SK-N-SH treated with all-trans-retinoic acid at 6 μM for 48 hours (cell line): ENCODE measurements at places on chromosomes 11 and 22.

GRCh38 chr22:19646383-19646782, 67.9 kb upstream of the SEPTIN5 start:
- no peak for ATAC-seq

DNA sequence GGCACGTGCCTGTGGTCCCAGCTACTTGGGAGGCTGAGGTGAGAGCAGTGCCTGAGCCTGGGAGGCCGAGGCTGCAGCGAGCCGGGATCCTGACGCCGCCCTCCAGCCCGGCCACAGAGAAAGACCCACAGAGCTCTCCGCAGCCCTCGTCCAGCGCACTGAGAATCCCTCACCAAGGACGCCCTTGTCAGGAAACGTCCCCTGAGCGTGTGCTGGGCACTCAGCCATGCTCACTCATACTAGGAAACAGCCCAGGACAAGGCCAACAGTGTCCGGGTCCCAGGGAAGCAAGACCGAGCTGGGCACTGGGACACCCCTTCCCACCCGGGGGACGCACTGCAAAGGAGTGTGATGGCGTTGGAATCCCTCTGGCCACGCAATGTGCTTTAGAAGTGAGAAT, 14.5 kb downstream of the DEAF1 start:
- ATAC-seq: no peak

DNA sequence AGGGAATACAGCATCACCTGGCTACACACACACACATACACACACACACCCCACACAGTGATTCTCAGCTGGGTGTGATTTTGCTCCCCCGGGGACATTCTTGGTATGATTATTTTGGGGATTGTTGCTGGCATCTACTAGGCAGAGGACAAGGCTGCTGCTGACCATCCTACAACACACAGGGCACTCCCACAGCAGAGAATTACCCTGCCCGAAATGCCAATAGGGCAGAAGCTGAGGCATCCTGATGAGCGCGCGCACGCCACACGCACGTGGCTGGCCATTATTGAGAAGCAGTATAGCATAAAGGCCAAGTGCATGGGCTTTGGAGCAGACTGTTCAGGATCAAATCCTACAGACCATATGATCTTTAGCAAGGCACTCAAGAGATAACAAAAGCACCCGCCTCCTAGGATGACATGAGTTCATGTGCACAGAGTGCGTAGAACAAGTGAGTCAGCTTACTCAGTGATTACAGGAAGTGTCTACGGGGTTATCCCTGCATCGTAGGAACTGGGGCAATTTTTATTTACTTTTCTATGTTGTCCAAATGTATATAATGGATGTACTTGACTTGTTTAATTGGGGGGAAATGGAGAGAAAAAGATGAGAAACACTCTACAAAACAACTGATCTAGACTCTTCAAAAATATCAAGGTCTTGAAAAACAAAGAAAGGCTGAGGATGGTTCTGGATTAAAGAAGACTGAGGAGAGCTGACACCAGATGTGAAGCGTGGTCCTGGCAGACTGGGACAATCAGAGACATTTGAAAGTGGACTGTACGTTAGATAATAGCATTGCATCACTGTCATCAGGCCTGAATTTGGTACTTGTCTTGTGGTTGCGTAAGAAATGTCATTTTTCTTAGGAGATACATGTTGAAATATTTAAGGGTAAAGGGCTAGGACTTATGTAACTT, 7.2 kb upstream of the EHD1 start:
- peak; percentile 30; the same call in 1 of the 3 replicates for ATAC-seq

- no peak for ATAC-seq
Observed at GRCh38 chr22:17302616-17303015, 66.6 kb upstream of the CECR2 start.

DNA sequence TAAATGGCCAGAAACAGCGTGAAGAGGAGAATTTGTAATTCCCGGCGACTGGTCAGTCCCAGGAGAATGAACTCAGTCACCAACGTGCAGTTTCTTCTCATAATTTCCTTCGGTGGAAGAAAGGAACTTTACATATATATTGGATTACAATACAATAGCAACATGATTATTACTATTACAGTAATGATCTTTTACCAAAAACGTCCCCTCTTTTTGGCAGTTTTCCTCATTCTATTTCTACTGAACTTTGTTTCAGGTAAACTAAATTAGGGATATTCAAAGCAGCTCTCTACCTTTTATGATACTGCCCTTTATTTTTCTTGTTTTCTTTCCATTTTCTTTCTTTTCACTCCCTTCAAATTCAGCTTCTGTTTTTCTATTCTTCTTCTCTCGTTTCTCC, at the start of gene OR5M8:
Gene OR5M8, minus strand, starts transcription at position 101 of the 400 bp plus-strand sequence. Its CDS starts 0 bp downstream, at position 101.
- ATAC-seq: no peak

GRCh38 chr11:88814076-88814475, 251.7 kb downstream of the GRM5 start:
- ATAC-seq: no peak

DNA sequence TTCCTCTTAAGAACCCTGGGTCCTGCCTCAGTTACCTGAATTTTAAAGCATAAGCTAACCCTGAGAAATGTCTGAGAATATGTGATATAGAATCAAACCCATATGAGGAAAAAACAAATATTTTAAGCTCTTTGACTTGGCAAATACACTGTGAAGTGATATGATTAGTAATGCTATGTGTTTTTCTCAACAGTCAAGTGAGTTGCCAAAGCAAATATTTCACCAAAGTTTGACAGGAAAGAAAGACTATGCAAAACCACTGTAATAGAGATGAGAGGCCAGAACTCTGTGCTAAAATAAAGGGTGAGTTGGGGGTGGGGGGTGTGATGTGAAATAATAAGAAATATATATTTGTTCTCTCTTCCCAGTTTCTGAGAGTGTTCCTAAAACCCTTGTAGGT, 613.5 kb upstream of the CCDC179 start:
- ATAC-seq: no peak

DNA sequence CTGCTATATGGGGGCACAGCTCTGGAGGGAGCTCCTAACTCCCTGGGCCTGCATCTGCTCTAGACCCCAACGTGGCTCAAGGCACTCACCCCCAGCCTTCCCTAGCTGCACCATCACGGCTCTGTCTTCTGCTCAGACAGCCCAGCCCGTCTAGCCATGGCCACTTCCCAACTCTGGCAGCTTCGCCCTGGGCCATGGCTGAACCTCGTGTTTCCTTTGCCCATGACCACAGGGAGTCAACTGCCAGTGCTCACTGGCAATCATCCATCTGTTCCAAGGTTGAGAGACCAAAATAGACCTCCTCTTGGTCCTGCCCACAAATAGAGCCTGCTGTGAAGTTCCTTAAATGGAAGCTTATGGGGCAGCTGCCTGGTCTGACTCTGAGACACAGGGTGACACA, 5.4 kb downstream of the LMO1 start:
- no peak for ATAC-seq

- no peak for ATAC-seq
Observed at GRCh38 chr22:47623066-47623762, 860.8 kb downstream of the TBC1D22A start.

GRCh38 chr22:42286205-42286604, 15.8 kb upstream of the TCF20 start:
- no peak for ATAC-seq

DNA sequence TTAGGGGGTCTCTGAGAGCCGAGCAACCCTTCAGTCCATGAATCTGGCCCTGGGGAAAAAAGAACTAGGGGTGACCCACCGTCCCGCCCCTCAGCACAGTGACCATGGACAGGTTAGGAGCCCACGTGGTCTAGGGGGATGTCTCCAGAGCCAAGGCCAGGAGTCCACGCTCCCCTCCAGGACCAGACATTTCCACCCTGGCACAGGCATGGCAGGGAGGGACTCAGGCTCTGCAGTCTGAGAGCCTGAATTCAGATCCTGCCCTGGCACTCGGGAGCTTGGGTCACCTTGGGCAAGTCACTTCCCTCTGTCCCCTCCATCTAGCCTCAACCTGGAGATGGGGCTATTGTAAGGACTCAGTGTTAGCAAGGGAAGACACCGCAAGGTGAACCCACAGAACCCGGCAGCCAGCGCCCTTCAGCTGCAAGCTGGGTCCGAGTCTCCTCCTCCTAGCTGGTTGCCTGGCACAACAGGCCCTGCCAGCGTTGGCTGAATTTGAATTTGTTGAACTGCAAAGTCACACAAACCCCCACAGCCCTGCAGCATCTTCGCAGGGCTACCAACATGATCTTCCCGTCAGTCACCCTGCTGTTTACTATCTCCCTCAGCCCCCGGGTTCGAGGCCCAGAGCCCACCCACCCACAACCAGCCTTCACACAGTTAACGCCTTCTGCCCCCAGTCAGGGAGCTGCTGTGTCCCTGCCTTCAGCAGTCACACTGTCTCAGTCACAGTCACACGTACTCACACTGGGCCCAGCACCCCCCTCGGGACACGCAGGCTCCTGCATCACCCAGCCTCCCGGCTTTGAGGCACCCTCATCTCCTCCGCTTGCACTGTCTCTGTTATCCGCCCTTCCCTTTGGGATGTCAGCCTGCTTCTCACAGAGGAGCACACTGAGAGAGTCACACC, 603 bp upstream of the PDGFB start:
- ATAC-seq: no peak

DNA sequence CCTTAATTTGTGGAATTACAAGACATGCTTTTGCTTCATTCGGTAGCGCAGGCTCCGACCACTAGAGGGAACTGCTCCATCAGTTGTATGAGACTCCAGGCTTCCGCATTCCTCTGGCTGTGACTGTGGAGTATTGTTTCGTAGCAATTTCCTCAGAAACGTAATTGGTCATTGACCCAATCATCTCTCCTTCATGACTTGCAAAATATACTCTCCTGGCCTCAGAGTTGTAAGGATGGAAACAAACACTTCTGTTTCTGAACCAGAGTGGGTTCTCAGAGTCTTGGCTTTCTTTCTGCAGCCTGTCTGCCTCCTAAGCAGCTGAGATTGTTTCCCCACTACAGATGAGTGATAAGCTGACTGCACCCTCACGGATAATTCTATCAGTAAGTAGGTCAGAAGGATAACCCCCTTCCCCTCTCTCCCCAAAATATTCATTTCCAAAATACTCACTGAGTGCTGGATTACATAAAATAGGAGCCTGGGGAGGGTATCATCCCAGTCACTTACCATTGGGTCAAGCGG, 146.8 kb upstream of the ZC3H12C start:
- peak; percentile 99 for ATAC-seq

DNA sequence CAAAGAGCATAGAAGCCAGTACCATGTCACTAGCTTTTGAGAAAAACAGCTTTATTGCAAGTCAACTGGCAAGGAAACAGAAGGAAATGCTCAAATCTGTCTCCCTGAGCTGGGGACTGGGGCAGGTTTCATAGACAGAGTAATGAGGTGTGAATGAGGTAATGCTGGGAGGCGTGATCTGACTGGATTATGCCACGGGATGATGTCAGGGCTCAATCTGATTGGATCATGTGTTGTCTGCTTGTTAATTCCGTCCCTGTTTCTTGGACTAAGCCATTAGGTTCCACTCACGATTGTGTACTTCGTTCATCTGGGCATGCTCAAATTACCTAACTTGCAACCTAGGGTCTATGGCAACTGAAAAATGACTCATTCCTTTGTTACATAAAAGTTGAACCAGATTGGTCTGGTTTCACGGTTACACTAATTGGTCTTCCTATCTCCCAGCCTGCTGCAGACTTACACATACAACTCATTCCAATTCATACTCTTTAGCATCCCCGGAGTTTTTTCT, 20.2 kb upstream of the OR10A5 start:
- no peak for ATAC-seq
